ENCODE measurements at places on chromosomes 1 and 21.

DNA sequence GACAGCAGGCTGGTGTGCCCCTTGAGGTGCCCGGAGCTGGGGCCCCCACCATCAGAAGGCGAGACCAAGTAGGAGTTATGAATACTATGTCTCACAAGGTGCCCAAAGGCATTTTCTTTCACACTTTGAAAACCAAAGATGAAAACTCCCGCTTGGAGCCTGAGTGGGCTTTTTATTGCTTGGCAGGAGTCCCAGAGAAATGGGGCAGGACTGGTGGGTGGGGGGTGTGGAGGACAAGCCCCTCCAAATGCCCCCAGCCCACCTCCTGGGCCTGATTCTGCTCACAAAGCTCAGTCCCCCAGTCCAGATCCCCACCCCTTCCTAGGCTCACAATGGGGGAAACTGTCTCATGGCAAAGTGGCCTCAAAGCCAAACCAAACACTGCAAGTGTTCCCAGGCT is 227.9 kb downstream of the TRABD2B start:
- no peak for DNase-seq

GRCh38 chr1:27331426-27331825 is 9.5 kb downstream of the TMEM222 start:
- DNase-seq, result no peak

GRCh38 chr1:247400685-247401084 is 15.3 kb upstream of the NLRP3 start:
- no peak for DNase-seq

GRCh38 chr1:15204931-15205330 is 42.1 kb upstream of the FHAD1 start:
- no peak for DNase-seq

DNA sequence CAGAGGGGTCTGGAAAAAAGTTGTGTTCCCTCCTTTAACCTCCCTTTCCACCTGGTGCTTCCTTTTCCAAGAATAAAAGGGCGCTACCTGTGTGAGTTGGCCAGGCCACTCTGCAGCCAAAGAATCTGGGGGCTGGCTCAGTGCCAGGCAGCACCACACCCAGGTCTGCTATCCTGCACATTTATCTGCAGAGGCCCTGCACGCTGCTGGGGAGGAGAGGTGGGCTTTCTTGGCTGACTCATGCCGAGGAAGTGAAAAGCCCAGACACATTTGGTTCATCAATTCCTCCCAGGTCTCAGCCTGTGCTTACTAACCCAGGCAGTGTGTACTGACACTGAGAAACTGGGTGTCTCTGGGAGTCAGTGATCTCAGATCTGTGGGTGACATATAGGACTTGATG is 79.8 kb upstream of the F3 start:
- peak; percentile 21 for DNase-seq

GRCh38 chr1:208528578-208529240 is 284.5 kb upstream of the PLXNA2 start:
- no peak for DNase-seq

- DNase-seq, result no peak
These were observed 7.4 kb downstream of the DSCAM start for GRCh38 chr21:40839521-40839920.

- DNase-seq, result no peak
These were observed 3.8 kb downstream of the UTP25 start for GRCh38 chr1:209831615-209832014.

DNA sequence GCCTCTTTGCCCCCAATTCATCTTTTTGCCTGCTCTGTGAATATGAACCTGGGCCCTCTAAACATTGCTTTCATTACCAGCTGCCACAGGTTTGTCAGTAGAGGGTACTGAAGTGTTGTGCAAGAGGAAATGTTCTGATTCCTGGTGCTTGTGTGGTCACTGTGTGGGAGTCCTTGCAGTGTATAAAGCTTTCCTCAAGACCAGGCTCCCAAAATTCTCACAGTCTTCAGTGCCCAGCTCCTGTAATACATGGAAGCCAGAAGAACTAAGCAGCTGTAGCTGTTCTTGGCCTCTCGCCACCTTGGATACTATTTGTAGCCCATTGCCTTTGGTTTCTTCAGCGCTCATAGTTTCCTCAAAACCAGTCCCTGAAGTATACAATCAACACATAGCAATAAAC is 1046.2 kb downstream of the BRINP3 start:
- no peak for DNase-seq

- no peak for DNase-seq
These were observed 231.1 kb upstream of the SGIP1 start for GRCh38 chr1:66302815-66303214.

GRCh38 chr1:17392199-17392740 is 20.3 kb downstream of the PADI6 start:
- DNase-seq, result no peak

DNA sequence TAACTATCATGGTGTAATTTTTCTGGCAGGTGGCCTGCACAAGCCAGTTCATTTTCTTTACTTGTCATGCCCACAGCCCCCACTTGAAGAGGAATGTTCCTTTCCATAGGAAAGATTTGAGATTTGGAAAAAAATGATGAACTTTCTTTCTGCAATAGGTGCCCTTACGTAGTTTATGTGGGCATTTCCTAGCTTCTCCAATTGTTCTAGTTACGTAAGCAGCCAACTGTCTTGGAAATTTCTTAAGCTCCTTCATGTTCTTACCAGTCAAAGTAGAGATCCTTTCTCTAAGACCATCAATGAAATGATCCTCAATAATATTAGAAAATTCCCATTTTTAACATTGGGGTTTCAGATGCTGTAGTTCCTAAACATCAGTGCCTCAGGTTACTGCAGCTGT is 109.5 kb upstream of the F3 start:
- DNase-seq, result no peak

GRCh38 chr21:37534431-37534830 is 167.9 kb downstream of the DYRK1A start:
- DNase-seq, result no peak

DNA sequence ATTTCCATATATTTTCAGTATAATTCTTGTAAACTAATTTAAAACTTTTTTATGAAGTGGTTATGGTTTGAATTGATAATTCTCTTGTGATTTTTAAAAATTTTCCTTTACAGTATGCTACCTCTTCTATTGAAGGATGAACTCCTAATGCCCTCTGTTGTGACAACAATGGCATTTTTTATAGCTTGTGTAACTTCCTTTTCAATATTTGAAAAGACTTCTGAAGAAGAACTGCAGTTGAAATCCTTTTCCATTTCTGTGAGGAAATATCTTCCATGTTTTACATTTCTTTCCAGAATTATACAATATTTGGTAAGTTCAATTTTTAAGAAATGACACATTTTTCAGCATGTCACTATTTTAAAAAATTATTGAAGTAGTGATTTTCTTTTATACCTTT is 61.4 kb downstream of the ALG6 start:
- no peak for DNase-seq

- DNase-seq, result peak; percentile 28
These were observed 283.4 kb downstream of the ASTN1 start for GRCh38 chr1:176880955-176881595.

DNA sequence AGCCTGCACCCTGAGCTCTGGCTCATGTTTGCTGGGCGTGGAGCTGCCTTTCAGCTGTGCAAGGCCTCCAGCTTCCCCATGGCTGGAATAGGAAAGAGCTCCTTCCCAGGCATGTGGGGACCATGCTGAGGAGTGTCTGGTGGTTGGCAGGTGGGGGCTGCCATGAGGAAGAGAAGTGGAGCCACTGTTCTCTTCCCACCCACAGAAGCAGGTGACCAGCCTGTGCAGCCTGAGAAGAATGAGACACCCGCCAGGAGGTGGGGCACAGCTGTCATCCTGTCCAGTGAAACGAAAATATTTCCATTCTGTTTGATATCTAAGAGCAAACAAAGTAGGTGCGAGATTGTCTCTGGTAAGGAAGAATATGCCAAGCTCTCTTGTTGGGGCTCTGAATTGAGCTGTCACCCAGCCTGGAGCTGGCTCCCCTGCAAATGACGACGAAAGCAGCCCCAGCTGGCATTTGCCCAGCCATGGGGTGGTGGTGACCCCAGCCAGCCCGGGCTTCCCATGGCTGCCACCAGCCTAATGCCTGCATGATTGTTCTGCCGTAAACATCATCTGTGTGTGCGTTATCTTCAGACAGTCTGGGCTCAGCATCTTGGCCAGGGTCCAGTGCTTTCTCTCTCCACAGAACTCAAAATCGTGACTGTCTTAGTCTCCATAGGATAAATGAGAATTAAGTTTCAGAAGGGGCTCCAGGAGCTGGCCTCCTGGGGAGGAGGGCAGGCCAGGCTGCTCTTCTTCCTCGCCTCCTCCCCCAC is 429.8 kb upstream of the VAMP3 start:
- peak; percentile 51 for DNase-seq

DNA sequence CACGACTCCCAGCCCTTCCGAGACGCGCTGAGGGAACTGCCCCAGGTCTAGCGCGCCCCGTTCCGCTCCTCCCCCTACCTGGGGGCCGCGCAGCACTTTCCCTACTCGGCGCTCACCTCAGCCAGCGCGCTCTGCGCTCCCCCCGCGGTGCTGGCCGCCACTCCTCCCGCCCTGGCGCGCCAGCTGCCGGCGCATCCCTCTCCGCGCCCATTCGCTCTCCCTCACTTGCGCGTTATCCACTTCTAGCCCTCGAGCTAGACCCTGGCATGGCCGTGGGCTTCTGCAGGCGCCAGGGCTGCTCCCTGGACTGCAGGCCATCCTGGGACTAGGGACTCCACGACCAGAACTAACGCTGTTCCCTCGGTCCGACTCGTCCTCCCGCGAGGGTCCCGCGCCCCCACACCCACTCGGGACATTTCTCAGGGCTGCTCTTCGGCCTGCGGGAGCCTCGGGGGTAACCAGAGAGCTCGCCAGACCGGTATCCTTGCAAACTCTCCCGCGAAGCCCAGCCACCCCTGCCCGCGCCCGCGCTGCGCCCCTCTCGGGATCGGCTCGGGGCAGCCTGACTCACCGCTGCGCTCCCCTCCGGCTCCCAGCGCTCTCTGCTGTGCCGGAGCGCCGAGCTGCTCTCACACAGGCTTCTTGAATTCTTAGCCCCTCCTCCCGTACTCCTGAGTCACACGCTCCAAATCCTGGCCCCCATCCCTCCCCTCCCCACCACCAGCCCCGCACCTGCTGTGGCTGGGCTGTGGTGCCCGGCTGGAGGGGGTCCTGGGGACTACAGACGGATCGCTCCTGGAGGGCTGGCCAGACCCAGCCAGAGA is at the start of gene NGF:
NGF (minus strand) TSS at position 617 of the 824 bp plus-strand sequence. CDS start 51,454 bp downstream, outside the sequence.
- DNase-seq, result no peak

GRCh38 chr1:10528066-10529014 is 53.6 kb downstream of the PEX14 start:
- DNase-seq, result no peak

GRCh38 chr1:204127597-204128242 is 24.1 kb downstream of the ETNK2 start:
- DNase-seq, result peak; percentile 53

DNA sequence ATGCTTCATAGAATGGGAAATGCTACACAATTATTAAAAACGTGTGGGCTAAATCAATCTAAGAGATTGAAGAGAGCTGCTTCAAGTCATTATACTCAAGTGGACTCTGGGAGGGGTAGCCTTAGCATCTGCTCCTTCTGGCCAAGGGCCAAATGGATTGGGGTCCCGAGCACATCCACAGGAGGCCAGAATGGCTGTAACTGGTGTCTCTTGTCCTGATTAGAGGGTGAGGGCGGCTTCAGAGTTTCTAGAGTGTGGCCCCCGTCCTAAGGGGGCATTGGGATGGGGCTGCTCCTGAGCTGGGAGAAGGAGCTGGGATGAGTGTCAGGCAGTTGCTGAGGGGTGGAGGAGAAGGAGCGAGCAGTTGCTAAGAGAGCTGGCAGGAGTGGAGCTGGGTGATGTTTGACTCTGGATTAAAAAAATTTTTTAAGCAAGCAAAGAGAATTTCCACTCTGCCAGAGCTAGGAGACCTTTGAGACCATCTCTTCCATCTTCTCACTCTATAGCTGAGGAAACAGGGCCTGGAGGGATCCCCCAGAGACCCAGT is 71.3 kb upstream of the TLR5 start:
- no peak for DNase-seq

DNA sequence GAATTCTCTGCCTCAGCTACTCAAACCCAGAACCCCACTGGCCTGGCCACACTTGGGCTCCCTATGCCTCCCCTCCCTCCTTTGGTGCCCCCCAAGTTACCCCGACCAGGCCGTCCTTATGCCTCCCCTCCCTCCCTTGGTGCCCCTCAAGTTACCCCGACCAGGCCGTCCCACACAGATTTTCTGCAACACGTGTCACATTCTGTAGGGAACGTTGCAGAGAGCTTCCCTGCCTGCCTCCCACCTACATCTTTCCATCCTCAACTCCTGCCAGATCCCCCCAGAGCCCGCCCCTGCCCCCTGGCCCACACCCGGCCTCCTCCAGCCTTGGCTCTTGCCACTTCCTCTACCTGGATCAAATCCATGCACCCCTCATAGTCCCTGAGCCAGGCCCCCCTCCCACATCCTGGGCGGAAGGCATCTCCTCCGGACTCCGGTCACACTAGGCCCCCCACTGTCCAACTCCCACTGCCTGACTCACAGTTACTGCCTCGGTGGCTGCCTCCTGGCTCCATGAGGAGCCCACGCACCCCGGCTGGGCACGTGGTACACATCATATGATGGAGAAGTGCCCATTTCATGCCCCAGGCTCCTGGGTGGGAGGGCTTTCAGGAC is 41.2 kb downstream of the KCNAB2 start:
- no peak for DNase-seq

DNA sequence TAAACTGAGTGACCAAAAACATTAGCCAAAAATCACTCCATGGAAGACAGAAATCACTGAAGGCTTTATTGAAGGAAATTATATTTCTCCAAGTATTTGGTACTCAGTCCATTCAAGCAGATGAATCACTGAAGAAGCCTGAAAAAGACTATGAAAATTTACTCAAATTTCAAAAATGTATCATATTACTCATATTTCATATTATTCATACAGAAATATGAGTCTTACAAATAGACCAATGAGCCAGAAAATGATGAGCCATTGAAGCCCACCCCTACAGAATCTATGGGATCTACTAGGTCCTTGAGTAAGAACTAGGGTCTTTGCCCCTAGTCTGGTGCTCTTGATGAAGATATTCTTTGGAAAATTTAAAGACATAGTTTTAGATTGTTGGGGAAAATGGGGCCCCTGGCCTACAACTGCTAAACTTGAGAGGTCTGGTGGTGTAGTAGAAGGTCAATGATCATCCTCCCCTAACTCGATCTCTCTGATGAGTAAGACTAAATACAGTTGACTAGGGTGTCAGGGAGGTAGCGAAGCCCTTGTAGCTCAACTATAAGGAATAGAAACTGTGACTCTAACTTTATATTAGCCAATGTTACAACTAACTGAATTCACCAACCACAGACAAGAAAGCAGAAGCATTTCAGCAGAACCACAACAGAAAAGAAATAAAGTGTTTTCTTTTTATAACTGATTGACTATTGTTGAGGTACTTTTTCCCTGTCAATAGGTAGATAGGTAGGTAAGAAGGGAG is 81.0 kb downstream of the NOTCH2 start:
- DNase-seq, result no peak

DNA sequence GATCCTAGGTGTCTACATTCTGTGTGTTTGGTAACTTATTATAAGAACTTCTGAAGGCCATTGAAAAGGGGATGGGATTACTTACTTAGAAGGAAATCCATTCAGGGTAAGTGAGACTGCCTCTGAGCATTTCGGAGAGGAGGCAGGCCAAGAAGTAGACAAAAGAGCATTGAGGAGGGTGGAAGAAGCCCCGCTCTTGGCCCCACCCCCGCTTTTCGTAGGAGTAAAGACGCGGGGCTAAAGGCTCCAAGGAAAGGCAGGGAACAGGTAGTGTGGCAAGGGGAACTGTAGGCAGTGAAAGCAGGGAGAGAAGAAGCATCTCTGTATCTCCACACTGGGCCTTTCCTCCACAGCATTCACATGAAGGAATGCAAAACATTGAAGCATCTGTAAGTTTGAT is 51.8 kb upstream of the GRIK1 start:
- no peak for DNase-seq

- DNase-seq, result no peak
These were observed 60.5 kb upstream of the FOXD3 start for GRCh38 chr1:63261736-63262458.

All from NCI-H510A (cell line).